ENCODE measurements at places on chromosomes 7 and 10.

- DNase-seq = no peak
Measured at GRCh38 chr7:117126676-117127075, 173.4 kb downstream of the ST7 start.

- no peak for DNase-seq
Measured at GRCh38 chr10:96616961-96617360, 30.1 kb upstream of the TM9SF3 start.

GRCh38 chr10:123885406-123886170, 6.0 kb downstream of the CPXM2 start:
- DNase-seq = peak; percentile 24

GRCh38 chr10:128927497-128928161, 539.4 kb upstream of the MGMT start:
- peak; percentile 41 for DNase-seq

- DNase-seq = no peak
Measured at GRCh38 chr7:139580435-139580834, 57.0 kb downstream of the CLEC2L start.

DNA sequence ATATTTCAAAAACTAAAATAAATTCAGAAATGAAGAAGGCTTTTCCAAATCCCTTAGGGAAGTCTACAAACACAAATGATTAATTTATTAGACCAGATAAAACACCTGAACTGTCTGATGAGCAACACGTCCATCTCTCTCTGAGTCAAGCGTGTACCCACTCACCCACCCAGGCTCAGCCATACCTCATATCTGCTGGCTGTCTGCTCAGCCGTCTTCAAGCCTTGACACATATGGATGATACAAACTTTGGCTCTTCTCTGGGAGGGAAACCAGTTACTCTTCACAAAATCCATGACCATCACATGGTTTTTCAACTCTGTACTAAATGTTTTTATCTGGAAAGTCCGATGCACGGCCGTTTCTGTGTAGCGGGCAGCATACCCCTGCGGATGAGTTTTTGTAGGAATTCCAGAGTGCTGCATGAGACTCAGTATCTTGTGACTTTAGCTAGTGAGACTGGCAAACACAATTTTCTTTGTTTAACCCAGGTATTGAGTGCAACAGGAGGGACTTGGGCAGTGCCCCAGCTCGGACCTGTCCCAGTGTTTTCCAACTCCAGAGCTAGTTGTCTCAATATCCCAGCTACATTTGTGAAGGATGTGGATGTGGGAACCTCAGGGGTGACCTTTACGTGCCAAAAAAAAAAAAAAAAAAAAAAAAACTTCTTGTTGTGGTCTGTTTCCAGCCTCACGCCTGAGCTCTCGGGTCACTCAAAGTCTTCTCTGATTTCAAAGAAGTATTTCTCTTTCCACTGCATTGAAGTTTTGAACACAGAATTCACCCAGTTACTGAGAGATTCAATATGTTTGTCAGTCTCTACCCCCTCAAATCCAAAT, at the start of gene C10orf90:
C10orf90 (minus strand) TSS at position 638 of the 839 bp plus-strand sequence; CDS start at position 425, 213 bp downstream.
- no peak for DNase-seq

GRCh38 chr10:33107953-33108352, 149.9 kb upstream of the ITGB1 start:
- DNase-seq = no peak

GRCh38 chr10:75505840-75506506, 74.5 kb downstream of the LRMDA start:
- DNase-seq = no peak

- DNase-seq = no peak
Measured at GRCh38 chr10:8350250-8350967, 295.9 kb downstream of the GATA3 start.

- DNase-seq = no peak
Measured at GRCh38 chr7:69728304-69728703, 130.0 kb downstream of the AUTS2 start.

- DNase-seq = no peak
Measured at GRCh38 chr7:7918736-7919448, 49.7 kb upstream of the GLCCI1 start.

DNA sequence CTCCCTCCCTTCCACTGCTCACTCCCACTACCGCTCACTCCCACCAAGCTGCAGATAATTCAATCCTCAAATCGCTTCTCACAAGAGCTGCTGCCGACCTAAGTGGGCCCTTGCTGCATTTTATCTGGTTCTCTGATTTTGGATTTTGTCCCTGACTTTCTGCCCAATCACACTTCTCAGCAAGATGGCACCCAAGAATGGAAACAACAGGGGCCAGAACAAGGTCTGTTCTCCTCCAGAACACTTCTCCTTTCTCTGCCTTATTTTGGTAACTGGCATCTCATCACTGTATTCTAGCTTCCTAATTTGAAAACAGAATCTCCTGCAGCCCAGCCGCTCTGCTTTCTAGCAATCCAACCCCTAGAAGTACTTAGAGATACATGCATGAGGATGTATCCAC, 172.8 kb downstream of the GRID1 start:
- DNase-seq = no peak

GRCh38 chr7:131467788-131468187, 88.6 kb downstream of the PODXL start:
- no peak for DNase-seq

DNA sequence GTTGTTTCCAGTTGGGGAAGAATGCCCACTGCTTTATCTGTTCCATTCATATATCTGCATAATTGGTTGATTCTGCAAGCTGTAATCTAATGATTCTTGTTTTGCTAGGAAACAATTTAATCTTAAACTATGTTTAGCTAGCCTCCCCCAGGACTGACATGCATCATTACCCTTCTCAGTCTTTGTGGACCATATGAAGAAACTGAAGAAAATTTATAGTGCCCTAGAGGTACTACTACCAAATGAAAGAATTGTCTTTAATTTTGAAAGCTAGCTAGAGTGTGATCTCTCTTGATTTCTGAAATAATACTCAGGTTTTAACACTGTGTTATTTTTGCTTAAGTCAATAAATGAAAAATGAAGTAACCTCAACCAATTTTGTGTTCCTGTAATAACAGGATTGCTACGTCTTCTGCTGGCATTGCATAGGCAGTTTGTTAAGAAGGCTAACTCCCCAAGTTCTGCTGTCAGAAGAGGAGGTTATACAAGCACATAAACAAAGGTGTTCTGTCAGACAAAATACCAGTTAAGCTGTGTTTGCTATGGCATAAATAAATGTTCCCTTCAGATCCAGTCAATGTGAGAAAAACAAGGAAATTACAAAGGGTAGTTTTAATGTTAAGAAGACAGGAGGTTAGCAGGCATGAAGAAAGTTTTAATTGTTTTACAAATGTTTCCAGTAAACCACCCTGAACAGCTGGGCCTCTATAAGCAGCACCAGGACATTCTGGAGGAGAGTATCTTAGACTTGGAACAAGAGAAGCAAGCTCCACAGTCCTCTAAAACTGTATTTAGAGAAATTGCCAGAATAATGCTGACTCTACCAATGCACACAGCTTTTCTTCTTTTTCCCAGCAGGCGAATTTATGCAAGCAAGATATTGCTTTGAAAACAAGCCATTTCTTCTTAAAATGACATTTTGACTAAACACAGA, 90.3 kb upstream of the CTTNBP2 start:
- no peak for DNase-seq

DNA sequence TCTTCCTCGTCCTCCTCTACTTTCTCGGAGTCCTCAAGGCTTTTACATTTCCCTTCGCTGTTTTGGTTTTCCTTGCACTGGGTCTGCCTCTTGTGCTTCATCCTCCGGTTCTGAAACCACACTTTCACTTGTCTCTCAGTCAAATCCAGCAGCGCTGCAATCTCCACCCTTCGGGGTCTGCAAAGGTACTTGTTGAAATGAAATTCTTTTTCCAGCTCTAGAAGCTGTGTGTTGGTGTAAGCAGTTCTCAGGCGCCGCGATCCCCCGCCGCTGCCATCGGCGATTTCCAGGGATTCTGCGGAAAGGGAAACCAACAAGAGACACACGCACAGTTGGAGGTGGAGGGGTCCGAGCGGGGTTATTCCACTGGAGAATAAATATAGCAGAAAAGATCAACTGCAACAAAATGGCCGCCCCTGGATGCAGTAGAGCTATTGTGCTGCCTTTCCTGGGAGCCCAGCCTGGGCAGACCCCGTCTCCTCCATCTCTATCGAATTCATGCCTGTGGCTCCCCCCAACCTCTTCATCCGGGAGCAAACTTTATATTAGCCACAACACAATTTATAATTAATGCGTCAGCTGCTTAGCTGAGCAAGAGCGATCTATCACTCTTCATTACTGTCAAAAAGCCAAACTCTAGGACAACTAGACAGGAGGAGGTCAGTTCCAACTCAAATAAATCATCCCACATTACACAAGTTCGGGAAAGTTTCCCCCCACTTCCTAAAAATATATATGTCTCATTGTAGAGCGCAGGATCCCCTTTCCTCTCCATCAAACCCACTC, 1.1 kb downstream of the HOXA2 start:
- no peak for DNase-seq

- DNase-seq = no peak
Measured at GRCh38 chr7:5195157-5195556, 5.1 kb downstream of the WIPI2 start.

DNA sequence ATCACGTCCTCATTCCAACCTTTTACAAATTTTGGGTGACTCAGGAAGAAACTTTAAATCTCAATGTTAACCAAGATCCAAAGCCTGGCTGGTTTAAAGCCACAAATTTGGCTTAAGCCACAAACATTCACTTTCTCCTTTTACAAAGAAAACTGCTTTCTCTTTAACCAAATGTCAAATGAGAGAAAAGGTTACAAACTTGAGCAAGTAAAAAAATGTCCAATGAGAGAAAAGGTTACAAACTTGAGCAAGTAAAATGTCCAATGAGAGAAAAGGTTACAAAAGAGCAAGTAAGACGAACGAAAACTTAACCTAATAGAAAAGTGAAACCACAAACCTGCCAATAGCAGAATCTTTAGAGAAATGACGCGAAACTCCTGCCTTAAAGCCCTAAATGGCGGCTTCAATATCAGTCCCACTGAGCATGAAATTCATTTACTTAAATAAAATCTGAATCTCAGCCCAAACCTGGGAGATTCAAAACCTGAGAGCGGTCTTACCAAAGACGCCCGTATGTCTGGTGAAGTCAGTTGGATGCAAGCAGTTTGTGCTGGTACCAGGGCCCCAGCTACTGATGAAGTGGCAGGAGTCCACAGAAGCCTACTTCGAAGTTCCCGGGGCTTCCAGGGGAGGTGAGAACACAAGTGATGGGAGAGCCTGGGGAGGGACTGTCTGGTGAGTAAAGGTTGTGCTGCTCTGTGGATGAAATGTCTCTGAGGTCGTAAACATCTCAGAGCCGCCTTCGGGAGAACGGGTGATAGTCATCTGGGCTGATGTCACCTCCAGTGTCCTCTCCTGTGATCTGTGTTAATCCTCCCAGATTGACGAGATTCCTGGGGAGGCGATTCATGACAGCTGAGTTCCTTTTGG, 74.6 kb downstream of the PAXIP1 start:
- peak; percentile 98 for DNase-seq

- DNase-seq = peak; percentile 28
Measured at GRCh38 chr10:102869258-102870198, at the start of gene AS3MT. Gene AS3MT, plus strand, starts transcription at chr10:102869470. Its CDS starts 123 bp downstream, at chr10:102869593.

- DNase-seq = no peak
Measured at GRCh38 chr10:59310324-59310914, 51.9 kb downstream of the FAM13C start.
